ENCODE measurements at places on chromosomes 5 and 9. TPM values are rescaled to one million over a fixed set of nuclear protein-coding genes. Genes with fewer than 3 reads are reported as not detected.

- H3K27me3 ChIP-seq = no peaks in the 10 kb centered on the region
- H3K36me3 ChIP-seq = no peaks in the 10 kb centered on the region
- H3K27ac ChIP-seq = no peak overlapping the region
- H3K4me1 ChIP-seq = no peaks in the 10 kb centered on the region
- no peak overlapping the region for H3K4me3 ChIP-seq
- no peak for DNase-seq
These were observed 188.8 kb downstream of the FBN2 start for GRCh38 chr5:128349044-128349858.

GRCh38 chr9:29393064-29393463 is 1819.8 kb upstream of the C9orf72 start:
- no peaks in the 10 kb centered on the region for H3K4me1 ChIP-seq
- H3K36me3 ChIP-seq = no peaks in the 10 kb centered on the region
- H3K27ac ChIP-seq = no peak overlapping the region
- no peaks in the 10 kb centered on the region for H3K27me3 ChIP-seq

- no peaks in the 10 kb centered on the region for H3K27me3 ChIP-seq
- no peak overlapping the region for H3K4me3 ChIP-seq
- no peak for DNase-seq
- no peak overlapping the region for H3K27ac ChIP-seq
These were observed 95.7 kb upstream of the CTSL start for GRCh38 chr9:87630266-87630665.

The PCDHGA6 gene
- total RNA-seq = 1.8 TPM

The OR2Y1 gene
- not detected for total RNA-seq

DNA sequence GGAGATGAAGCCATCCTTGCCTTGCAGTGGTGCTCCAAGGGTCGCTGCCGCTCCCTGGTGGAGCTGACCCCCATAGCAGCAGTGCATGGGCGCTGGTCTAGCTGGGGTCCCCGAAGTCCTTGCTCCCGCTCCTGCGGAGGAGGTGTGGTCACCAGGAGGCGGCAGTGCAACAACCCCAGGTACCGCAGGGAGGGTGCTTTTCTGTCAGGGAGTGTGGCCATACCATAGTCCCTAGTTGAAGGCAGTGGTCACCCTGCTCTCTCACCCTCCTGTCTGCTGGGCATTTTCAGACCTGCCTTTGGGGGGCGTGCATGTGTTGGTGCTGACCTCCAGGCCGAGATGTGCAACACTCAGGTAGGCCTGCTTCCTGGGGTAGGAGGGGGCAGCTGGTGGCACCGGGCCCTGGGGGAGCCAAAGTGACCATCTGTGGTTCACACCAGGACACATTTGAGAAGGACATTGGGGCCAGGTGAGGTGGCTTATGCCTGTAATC is 11.2 kb downstream of the ADAMTS13 start:
- peaks cover 9% of the 10 kb centered on the region for H3K4me1 ChIP-seq
- H3K4me3 ChIP-seq = no peak overlapping the region
- no peak overlapping the region for H3K27ac ChIP-seq
- H3K36me3 ChIP-seq = no peaks in the 10 kb centered on the region
- peaks cover 3% of the 10 kb centered on the region for H3K27me3 ChIP-seq

All from activated B cell treated with CpG ODN at 0.5 μM for 24 hours (primary cell).